ENCODE measurements at places on chromosomes 1 and 21.

DNA sequence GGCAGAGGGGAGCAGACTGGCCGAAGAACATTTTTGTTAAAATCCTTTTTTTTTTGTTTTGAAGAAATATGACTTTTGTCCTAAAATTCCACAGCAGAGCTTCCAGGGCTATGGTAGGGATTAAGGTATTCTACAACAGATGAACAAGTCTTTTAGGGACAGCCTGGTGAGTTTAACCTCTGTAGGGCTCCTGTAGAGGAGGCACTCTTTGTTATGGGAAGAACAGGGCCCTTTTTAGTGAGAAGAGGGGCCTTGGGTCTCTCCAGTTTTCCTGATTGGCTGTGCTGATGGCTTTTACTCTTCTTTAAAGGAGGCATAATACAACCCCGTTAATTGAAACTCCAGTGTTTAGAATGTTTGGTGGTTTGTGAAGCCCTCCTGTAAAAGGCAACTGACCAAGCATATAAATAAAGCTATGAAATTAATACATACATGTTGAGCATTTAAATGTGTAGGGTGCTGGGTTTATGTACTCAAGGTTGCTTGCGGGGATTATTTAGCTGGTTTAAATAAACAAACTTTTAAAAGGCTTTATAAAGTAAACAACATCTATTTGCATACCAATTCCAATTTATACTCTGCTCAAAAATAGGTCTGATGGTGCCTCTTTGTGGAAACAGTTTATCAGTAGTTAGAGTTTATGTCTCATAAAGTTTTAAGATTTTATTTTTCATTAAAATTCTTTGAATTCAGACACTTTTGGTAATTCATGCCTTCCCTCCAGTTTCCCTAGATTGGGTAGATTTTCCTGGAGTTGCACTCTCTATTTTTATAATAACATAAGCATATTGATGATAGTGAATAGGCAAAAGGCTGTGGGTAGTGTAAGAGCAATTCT lies 46.5 kb downstream of the PBX1 start:
- no peak for DNase-seq

DNA sequence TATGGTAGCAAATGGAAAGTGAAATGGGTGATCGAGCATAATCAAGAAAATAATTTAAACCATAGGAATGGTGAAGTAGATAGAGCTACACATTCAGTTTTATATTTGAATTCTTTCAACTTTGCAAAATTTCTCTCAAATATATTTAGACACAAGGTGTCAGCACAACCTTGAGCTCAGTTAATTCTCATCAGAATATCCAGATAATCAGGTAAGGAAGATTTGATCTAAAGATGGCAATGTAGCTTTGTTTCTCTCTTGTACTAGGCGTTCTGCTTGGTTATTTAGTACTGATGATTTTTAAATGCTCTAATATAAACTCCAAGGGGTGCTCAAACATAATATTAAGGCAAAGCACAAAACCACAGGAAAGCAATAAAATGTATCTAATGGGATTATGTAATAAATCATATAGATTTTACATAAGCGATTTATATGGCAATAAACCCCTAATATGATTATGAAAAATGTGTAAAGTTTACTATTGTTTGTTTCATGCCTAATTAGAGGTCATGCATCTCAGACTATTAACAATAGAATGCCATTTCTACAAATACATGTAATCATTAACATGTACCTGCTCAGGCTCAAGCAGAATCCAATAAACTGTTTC lies 32.4 kb upstream of the SERTAD4 start:
- no peak for DNase-seq

- DNase-seq = no peak
Measured at GRCh38 chr1:228490120-228491078, 3.2 kb downstream of the RNF187 start.

- no peak for DNase-seq
Measured at GRCh38 chr1:33055210-33056008, 18.7 kb upstream of the AK2 start.

GRCh38 chr1:90486996-90487395 lies 230.1 kb downstream of the BARHL2 start:
- DNase-seq = no peak

- DNase-seq = no peak
Measured at GRCh38 chr1:109883248-109883955, 27.2 kb upstream of the CSF1 start.

DNA sequence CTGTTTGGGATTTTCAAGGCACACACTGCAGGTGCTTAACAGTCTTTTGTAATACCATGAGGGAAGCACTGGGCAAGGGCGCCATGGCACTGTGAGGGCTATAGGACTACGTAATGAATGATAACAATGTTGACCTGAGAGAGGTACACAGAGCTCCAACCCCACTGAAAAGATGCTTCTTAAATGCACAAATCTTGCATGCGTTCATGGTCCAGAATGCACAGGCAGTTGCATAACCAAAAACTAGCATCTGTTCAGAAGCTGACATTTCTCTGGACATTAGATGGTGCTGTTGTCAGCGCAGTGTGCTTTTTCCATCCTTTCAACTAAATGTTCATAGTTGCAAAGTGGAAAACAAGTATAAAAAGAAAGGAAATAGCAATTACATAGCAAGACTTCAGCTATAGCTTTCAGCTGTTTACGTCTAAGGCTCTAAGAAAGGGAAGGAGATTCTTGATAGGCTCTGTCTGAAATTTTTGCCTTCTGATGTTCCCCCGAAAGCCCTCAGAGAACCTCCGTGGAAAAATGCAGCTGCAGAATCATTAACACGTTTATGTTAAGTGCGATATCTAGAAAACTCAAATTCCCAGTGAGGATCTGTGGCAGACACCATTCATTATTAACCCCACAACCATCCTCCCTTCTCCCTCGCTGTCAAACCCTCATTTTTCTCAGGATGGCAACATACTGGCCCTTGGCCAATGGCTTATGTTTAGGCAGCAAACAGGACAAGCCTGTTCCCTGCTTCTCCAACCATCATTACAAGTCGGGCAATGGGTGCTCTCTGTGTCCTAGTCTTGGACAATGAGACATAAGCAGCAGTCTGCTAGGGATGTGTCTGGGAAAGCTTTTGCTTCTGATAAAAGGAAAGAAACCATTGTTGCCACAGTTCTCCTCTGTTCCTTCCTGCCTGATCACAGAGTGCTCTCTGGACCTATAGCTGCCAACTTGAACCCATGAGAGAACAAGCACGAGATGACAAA lies 8.2 kb upstream of the TARBP1 start:
- DNase-seq = no peak

- DNase-seq = no peak
Measured at GRCh38 chr1:183079712-183080388, 56.6 kb downstream of the LAMC1 start.

DNA sequence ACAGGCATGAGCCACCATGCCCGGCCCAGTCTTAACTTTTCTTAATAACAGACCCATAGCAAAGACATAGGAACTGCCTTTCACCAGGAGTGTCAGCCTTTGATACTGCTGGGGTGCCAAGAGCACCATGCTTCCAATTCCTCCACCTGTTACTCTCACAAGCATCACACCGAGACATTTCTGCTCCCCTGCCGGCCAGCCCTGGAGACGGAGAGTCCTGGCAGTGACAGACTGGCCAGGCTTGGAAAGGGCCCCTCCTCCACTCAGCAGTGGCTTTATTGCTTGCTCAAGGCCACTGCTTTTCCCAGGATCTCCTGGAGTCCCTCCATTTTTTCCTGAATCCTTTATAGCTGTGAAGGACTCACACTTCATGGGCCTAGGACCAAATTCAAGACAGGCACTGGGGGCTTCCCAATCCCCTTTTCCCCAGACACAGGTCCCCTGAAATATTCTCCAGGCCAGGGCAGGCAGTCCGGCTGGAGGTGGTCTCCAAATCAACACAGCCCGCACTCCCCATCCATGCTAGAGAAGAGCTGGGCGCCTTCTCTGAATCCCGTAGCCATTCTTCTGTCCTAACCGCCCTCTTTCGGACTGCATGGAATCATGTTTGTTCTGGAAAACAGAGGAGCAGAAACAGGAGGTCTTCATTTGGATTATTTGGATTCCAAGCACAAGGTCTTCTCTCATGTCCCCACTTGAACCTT lies 25.5 kb upstream of the PTPRF start:
- DNase-seq = no peak

GRCh38 chr1:83694449-83694848 lies 304.5 kb downstream of the TTLL7 start:
- no peak for DNase-seq

- DNase-seq = no peak
Measured at GRCh38 chr1:46552357-46553237, 1.1 kb upstream of the KNCN start.

- DNase-seq = no peak
Measured at GRCh38 chr1:32427264-32427963, 33.2 kb upstream of the BSDC1 start.
